ENCODE measurements at places on chromosomes 5 and 9. TPM values are rescaled to one million over a fixed set of nuclear protein-coding genes. Genes with fewer than 3 reads are reported as not detected.

DNA sequence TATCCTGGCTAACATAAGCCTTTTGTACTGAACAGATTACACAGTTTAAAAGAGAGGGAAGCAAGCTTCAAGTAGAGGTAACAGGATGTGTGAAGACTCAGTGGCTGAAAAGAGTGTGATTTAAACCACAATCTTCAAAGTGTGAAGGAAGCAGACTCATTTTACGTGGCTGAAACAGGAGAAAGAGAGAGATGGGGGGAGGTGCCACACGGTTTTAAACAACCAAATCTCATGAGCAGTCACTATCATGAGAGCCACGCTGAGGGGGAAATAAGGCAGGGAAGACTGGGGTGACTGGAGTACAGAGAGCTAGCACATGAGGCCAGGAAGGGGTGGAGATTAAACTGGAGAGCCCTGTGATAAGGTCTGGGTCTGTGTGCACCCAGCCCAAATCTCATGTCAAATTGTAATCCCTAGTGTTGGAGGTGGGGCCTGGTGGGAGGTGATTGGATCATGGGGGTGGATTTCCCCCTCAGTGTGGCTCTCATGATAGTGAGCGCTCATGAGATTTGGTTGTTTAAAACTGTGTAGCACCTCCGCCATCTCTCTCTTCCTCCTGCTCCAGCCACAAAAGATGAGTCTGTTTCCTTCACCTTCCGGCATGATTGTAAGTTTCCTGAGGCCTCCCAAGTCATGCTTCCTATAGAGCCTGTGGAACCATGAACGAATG is 318.6 kb upstream of the CD180 start:
- no peak for DNase-seq

DNA sequence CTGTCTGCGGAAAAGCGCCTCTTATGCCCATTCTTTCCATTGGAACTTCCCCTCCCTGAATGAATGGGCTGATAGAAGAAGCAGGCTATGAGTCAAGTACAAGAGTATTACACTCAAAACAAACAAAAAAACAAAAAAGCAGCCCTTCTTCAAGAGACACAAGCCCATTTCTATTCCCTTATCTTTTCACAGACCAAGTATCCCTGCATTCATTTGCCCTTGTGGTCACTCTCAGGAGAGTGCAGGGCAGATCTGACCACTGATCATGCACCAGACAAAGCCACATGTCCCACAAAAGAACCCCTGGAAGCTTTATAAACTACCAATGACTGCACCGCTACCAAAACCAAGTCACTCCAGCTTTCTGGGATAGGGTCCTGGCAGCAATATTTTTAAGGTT is 262.5 kb upstream of the TAS2R1 start:
- DNase-seq, result no peak

DNA sequence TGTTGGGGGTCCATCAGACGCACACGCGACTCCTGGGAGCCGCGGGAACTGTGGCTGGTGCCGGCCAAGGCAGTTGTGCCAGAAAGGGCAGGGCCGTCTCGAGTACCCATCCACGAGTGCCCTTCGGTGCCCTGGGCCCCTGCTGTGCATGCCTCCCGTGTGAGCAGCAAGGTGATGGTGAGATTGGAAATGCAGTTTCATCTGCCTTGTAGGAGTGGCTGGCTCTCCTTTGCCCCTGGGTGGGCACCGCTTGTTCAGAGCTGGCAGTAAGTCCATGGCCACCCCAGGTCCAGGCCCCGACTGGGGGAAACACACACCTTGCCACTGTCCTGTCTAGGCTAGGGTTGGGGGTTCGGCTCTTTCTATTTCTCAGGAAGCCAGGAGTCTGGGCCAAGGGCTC is 5.7 kb downstream of the NKD2 start:
- DNase-seq, result peak; percentile 56

GRCh38 chr5:6576861-6577501 is 55.9 kb downstream of the NSUN2 start:
- no peak for DNase-seq

Gene PNPLA7
- 9.5 TPM for total RNA-seq
